Germinal center (tissue), 1 donor: ENCODE measurements at places on chromosomes 2 and 18.

- DNase-seq = no peak
These were observed 182.9 kb downstream of the RTP5 start for GRCh38 chr2:242052421-242052820.

DNA sequence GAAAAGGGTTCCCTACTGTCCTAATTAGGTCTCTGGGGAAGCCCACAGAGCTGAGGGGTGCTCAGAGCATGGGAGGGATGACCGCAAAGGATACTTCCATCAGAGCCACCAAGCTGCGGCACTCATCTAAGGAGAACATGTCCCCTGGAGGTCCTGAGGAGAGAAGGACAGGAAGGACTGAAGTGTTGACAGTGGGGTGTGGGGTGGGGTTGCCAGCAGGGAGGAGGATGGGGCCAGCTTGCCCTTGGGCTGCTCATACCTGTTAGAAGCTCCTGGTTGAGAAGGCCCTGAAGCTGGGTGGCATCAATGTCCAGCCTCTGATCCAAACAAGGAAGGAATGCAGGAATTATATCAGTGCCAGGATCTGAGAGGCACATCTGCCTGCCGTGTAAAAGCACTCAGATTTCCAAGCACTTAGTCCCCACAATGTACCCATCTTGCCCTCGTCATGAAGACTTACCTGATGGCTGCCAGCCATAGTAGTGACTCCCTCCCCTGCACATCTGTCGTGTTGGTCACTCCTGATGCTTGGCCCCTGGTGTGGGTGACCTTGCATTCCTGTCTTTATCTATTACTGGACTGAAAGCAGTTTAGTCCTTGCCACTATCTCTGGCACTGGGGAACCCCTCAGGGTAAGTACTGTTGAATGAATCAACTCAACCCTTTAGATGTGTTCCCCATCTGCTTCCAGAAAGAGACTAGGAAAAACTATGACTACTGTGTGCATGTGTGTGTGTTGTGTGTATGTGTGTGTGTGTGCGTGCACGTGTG is 68.9 kb downstream of the CAPN13 start:
- no peak for DNase-seq

DNA sequence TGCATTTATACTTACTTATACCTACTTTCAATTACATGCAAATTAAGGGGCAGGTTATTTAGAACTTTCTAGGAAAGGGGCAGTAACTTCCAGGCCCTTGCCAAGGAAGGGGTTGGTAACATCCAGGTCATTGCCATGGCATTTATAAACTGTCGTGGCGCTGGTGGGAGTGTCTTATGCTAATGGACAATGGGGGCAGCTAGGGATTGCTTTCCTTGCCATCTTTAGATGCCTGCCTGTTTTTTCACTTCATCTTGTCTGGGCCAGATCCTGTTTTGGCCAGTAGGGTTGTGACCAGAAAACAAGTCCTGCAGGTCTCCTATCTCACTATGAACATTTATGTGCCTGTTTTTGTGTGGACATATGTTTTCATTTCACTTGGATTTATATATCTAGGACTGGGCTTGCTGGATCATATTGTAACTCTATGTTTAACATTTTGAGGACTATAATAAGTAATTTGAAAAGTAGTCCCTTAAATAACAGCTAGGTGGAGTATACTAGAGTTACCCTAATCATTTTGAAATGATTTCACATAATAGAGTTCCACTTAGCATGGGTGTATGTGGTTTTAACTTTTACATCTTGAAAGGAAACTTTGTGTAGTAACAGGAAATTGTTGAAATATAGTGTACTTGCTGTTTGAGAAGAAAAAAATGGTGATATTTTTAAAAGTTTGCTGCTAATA is 56.1 kb downstream of the LCLAT1 start:
- DNase-seq = no peak

GRCh38 chr2:71275939-71276310 is 49.0 kb upstream of the PAIP2B start:
- no peak for DNase-seq

- DNase-seq = peak; percentile 75
These were observed at the start of gene OTX1 for GRCh38 chr2:63050334-63051041. OTX1 (plus strand) TSS chr2:63050830; CDS start chr2:63052991, 2,161 bp downstream.

- DNase-seq = no peak
These were observed 40.9 kb upstream of the ATL2 start for GRCh38 chr2:38417745-38418689.

GRCh38 chr18:34999756-35000289 is 41.4 kb upstream of the MAPRE2 start:
- DNase-seq = no peak

GRCh38 chr18:75349668-75350511 is 77.6 kb downstream of the SMIM21 start:
- DNase-seq = no peak

- DNase-seq = no peak
These were observed 34.9 kb upstream of the LCLAT1 start for GRCh38 chr2:30412047-30412683.

DNA sequence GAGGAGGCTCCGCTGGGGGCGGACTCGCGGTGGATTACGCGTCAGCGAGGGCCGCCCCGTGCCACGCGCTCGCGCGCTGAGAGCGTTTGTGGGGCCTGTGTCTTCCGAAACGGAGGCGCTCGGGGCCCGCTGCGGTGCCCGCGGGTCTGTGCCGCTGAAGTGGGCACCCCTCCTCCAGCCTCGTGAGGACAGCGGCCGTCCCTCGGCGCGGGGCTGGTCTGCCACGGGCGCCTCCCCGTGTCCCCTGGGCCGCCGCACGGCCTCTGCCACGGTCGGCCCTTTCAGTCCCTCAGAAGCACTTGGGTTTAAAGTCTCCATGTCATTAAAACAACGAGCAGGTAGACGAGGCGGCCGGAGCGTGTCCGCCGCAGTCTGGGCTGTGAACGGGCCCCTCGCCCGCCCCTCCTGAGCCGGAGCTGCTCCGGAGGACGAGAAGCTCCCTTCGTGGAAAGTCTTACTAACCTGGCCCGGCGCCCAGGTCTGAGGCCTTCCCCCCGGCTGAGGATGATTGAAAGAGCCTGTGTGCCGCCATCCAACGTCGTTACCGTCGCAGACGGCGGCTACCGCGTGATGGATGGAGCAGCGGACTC is 97.6 kb downstream of the NFATC1 start:
- no peak for DNase-seq

- no peak for DNase-seq
These were observed 76.7 kb downstream of the XDH start for GRCh38 chr2:31337860-31338259.

GRCh38 chr2:232417489-232417888 is 10.8 kb downstream of the ALPG start:
- DNase-seq = no peak

- no peak for DNase-seq
These were observed 101.7 kb downstream of the ZFP36L2 start for GRCh38 chr2:43124687-43125057.

DNA sequence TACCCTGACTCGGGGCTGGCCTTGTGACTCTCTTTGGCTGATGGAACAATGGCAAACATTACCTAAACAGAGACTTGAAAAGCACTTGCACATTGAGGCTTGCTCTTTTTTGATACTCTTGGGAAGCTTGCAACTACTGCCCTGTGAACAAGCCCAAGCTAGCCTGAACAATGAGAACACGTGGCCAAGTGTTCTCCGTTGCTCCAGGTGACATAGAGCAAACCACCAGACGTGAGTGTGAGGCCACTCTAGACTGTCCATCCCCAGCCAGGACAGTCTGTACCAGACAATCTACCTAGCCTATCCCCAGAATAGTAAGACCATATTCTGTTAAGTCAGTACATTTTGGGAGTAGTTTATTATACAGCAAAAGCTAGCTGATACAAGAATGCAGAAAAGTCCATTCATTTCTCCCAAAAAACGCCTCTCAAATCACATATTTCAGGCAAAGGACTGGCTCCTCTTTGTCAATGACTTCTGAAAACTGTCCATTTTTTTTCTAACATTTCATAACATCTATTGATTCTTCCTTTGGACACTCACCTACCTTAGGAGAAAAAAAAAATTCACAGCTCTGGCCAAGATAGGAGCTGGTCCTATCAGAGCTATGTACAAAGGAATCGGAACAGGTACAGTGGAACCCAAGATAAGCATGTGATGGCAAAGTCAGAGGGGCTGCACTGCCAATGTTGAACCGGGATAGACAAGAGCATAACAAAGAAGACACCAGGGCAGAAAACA is 142.1 kb upstream of the PKDCC start:
- DNase-seq = no peak

GRCh38 chr2:99660616-99661406 is 171.0 kb upstream of the REV1 start:
- no peak for DNase-seq

- DNase-seq = no peak
These were observed 17.9 kb downstream of the SPATA3 start for GRCh38 chr2:231013820-231014219.

- DNase-seq = no peak
These were observed 30.2 kb upstream of the FAHD2A start for GRCh38 chr2:95372216-95372829.

GRCh38 chr2:71897836-71898235 is 249.8 kb downstream of the CYP26B1 start:
- no peak for DNase-seq

- DNase-seq = no peak
These were observed 8.3 kb downstream of the ASAP2 start for GRCh38 chr2:9214873-9215272.

- no peak for DNase-seq
These were observed 1010.9 kb upstream of the NXPH2 start for GRCh38 chr2:139790807-139791752.

GRCh38 chr2:112787294-112787693 is 3.0 kb upstream of the IL1A start:
- no peak for DNase-seq

- no peak for DNase-seq
These were observed 56.8 kb downstream of the SH3BP4 start for GRCh38 chr2:235008584-235009044.

- no peak for DNase-seq
These were observed 27.6 kb downstream of the FEZ2 start for GRCh38 chr2:36570416-36570815.

DNA sequence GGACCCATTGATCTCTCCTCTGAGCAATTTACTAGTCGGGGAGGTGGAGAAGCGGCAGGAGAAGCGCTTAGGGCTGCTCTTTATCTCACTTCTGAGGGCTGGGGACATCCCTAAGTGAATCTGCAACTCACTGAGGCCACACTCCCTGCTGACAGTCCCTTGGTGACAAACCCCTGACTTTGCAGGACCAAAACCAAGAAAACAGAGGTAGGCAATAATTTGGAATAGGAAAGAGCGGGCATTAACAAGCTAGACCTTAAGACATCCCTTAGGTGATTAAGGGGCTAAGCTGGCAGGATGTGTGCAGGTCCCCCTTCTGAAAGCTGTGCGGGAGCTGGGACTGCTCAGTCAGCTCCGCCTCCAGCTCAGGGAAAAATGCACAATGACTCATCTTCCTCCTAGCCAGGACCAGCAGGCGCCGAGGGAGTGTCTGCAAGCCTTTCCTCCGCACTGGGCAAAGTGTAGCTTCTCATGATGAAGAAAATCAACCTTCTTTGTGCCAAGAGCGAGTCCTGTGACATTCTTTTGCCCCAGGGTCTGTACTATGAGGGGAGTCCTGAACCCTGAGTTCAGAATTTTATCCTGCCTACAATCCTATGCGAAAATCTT is 63.3 kb downstream of the BOD1L2 start:
- no peak for DNase-seq

DNA sequence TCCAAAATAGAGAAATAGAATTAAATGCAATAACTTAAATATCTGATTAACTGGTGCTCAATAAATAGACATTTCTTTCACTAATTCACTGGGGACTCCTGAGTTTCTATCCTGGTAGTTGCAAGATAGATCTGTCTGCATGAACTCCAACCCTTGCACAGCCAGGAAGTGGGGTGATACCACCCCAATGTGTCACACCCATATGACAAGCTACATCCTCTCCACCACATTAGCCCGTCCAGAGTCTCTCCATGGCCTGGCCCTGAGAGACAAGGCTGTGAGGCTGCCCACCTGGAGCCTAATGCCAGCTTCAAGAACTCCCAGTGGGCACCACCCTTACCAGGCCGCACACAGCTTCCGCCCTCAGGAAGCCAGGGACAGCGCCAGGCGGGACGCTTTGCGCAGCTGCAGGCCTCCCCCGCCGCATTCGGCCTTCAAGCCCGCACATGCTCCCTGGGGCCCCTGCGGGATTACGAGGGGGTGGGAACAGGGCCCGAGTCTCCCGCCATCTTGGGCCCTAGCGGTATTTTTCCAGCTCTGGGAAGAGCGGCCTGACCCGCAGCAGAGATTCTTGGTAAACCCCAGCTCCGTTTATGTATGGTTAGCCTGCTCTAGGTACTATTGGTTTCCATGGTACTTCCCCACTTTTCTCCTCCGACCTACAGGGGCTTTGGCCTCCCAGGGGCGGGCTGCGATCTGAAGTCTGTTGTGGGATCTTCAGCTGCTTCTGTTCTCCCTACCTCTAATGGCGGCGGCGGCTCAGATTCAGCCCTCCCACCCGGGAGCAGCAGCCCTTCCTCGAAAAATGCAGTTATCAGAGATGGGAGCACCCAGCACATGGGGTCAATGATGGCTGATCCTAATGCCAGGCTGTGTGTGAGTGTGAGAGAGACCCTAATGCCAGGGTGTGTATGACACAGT is at the start of gene TDRD15:
TDRD15 (plus strand) TSS at position 496 of the 921 bp plus-strand sequence. CDS start 13,500 bp downstream, outside the sequence.
- no peak for DNase-seq

- no peak for DNase-seq
These were observed 112.3 kb downstream of the TNS1 start for GRCh38 chr2:217890445-217890844.

DNA sequence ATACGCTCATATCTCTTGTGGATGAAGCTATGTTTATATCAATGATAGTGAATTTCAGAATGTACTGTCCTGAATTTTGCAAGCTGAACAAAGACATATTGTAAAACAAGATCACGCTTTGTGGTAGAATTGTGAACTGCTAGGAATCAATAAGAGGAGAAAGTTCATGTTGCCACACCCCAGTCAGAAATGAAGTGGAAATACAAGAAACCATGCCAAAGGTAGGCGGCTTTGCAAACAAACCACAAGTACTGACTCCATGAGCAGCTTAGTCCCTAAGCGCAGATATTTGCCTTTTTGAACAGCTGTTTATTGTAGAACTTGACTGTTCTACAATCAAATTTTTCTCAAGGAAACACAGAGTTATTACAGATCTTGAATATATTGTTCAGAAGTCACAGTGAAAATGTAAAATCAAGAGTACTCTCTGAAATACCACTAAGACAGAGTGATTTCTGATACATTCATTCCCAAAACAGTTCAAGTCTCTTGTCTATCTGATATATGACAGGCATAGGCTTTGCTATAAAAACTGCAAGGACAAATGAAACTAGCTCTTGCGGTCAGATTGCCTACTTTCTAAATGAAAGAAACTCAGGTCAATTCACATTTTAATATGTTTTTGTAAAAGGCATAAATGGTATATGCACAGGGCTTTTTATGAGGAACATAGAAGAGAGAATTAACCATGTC is 120.9 kb upstream of the CDH19 start:
- DNase-seq = no peak

GRCh38 chr2:1286929-1287328 is 126.3 kb upstream of the TPO start:
- DNase-seq = no peak
